ENCODE measurements at places on chromosomes 7 and 10. TPM values are rescaled to one million over a fixed set of nuclear protein-coding genes. Genes with fewer than 3 reads are reported as not detected.

DNA sequence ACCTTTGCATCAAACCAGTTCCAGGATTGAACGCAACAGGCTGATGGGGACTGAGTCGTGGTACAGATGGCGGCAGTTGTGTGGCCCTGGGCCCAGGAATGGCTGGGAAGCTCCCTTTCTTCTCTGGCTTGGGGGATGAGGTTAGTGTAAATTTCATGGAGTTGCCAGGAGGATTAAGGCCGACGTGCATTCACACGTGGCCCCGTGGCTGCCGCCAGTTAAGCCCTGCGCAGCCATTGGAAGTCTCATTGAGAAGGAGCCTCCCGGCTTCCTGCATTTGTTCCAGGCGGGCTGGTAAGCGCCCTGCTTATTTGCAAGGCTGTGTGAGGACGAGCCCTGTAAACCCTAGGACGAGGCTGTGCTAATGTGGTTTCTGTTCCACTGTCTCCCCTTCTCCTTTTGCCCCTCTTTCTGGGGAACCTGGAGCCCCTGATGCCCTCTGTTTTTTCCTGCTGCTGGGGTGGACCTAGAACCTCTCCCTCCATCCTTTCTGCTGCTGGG, 174.7 kb upstream of the TNRC18 start:
- no peak for DNase-seq

DNA sequence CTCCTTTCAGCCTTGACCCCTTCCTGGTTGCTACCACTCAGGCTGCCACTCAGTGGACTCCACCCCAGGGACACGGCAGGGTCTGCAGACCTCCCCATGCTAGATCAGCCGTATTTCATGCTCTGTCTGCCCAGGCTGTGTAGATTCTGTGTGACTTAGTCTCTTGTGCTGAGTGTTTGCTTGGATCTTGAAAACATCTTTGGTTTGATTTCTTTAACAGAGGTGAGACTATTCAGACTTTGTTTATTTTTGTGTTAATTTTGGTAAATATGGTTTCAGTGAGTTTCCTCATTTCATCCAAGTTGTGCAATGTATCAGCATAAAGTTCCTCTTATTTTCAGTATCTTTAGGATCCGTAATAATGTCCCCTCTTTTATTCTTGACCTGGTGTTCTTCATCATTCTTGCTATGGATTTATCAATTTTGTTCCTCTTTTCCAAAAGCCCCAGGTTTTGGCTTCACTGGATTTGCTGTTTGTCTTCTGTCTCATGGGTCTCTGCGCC, 21.2 kb upstream of the PWWP2B start:
- no peak for DNase-seq

DNA sequence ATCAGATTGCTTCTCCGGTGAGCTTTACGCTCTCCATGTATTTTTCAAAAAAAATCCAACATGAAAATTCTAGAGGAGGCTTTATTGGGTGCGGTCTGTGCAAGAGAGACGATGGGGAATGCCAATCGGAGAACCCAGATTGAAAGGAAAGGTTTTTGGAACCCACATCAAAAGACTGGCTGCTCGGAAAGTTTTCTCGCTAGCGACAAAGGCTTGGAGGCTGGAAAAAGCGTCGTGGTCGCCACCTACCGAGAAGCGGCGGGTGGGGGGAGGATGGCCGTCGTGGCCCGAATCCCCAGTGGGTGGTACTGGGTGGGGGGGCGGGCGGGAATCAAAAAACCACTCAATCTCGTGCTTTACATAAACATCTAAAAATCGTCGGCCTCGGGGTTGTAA, 1.1 kb upstream of the GTF2I start:
- peak; percentile 22 for DNase-seq

DNA sequence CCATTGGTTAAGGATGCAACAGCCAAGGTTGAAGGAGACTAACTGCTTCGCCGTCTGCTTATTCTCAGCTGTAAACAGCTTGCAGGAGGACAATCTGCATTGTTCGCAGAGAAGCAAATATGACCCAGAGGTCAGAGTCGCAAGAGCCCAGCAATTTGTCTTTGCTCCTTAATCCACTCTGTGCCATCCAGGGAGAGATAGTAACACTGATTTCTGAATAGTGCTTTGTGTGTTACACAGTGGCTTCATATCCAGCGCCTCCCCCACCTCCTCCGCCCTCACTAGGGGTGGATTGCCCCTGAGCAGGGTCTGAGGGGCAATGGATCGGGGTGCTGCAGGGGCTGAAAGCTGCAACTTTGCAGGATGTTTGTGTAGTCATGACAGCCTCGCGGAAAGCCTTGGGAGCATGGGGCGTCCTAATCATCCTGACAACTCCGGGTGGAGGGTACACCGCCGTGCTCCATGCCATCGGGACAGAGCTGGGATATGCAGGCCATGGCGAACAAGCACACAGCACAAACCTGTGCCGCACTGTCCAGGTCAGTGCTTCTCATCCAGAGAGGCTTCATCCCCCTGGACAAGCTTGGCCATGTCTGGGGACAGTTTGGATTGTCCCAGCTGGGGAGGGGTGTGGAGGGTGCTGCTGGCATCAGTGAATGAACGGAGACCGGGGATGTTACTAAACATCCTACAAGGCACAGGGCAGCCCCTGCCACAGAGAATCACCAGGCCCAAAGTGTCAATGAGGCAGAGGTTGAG, 103.1 kb upstream of the INSIG1 start:
- no peak for DNase-seq

GRCh38 chr10:19310066-19310465, 261.5 kb downstream of the MALRD1 start:
- DNase-seq, result no peak

GRID2IP gene
- total RNA-seq, result not detected

DNA sequence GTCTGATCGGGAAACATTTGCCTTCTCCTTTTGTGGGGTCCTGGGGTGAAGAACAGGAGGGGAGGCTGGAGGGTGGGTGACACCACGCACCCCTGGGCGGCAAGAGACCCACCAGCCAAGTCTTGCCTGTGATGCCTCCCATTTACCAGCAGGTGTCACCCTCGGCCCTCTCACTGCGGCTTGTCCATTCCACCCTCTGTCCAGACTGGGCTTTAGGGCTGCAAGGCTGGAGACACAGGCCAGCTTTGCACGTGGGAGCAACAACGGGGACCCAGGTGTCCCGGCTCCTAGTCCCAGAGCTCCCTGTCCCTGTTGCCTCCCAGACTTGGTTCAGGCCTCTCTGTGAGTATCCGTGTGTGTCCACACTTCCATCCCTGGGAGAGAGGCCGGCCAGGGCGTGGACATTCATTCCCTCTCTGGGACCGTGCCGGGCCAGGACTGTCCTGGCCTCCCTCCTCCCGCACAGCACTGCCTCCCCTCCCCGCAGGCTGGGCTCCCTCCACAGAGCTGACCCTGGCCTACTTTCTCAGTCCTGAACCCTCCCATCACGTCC, 36.2 kb upstream of the GTF2IRD1 start:
- peak; percentile 17 for DNase-seq

DNA sequence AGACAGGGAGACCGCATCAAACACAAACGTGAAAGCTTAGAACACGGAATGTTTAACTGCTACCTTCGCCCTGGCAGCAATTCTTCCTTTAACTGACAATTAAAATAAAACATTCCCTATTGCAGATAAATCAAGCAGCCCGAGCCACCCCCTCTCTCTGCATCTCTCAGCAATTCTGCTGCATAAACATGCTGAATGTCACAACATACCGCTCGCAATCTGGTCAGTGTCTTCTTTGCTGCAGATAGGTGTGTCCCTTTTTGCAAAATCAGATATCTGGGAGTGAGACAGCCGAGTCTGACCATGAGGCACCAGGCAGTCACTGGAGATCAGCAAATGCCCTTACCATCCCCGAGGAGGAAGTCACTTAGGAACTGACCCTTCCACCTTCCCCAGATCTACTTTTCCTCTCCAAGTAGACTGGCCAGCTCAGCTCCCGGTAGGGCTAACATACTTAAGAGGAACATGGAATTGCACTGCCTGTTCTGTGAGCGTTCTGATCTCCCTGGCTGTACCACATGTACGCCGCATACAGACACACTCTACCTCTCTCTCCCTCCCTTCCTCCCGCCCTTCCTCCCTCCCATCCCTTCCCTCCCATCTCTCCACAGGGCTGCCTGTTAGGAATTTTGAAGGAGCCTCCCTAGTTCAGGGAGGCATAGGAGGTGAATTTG, at the start of gene FRMD4A:
TSS of gene FRMD4A (minus strand) at position 537 of the 674 bp plus-strand sequence.
- no peak for DNase-seq

MNX1 gene
- total RNA-seq, result 0.32 TPM

DNA sequence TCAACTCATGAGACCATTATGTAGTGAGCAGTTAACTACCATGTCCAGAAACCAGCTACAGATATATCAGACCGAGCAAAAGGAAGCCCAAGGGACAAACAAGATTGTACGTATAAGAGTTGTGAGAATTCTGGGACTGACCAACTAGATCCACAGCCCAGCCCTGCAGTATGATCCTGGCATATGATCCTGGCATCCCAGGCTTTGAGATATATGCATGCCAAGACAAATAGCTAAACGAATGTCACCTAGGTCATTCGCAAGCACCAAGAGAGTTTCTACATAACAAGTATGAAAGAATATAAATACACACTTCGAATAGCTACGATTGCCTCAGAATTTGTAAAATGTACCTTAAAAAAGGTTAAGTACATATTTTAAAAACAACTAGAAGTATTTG, 56.4 kb upstream of the PMPCB start:
- DNase-seq, result no peak

DNA sequence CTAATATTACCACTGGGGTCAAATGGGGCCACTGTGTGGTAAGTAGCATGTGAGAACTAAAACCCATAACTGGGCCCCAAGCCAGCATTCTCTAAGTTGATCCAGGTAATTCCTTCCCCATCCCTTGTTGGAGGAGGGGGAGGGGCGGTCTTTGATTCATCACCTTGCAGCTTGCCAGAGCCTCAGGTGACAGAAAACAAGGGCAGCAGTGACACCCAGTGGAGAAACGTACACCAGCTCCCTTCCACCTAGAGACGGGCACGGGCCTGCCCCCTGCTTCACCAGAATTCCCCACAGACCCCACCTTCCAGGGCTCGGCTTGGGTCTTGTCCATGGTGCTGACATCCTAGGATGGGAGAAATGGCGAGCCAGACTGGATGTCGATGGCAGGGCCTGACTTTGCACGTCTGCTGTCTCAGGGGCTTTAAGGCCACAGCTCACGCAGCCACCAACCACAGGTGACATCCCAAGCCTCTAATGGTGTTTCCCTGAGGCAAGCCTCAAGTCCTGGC, 102.0 kb downstream of the STRA8 start:
- peak; percentile 8 for DNase-seq

DNA sequence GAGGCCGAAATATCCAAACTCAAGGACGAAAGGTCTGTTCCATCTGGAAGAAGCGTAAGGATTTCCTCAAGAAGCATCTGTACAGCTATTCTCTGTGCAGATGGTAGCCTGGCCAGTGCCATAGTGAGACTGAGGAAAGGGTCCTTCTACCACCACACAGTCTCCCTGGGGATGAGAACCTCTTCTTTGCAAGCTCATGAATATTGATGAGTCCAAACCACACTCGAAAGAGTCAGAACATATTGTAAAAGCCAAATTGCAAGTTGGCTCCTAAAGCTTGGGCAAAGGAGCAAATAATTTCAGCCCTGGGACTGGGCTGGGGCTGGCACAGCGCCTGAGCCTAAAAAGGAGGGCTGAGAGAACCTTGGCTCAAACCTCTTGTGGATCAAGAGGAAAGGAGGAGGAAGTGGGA, 66.1 kb upstream of the PIP4K2A start:
- no peak for DNase-seq

ZNF425 gene
- total RNA-seq, result 1.9 TPM

GRCh38 chr10:112678581-112678980, 231.6 kb downstream of the VTI1A start:
- no peak for DNase-seq

DNA sequence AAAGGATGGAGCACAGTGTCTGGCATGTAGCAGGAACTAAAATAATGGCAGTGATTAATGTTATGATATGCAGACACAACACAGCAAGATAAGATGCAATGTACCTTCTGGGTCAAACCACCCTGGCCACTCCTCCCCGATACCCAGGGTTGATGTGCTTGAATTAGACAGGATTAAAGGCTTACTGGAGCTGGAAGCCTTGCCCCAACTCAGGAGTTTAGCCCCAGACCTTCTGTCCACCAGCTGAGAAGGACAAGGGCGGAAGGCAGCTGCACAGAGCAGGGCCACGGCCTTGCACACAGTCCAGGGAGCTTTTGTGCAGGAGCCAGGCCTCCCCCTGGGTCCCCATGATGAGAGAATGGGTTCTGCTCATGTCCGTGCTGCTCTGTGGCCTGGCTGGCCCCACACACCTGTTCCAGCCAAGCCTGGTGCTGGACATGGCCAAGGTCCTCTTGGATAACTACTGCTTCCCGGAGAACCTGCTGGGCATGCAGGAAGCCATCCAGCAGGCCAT, at the start of gene RBP3:
TSS of gene RBP3 (plus strand) at position 226 of the 514 bp plus-strand sequence. CDS start at position 348, 122 bp downstream.
- no peak for DNase-seq

DNA sequence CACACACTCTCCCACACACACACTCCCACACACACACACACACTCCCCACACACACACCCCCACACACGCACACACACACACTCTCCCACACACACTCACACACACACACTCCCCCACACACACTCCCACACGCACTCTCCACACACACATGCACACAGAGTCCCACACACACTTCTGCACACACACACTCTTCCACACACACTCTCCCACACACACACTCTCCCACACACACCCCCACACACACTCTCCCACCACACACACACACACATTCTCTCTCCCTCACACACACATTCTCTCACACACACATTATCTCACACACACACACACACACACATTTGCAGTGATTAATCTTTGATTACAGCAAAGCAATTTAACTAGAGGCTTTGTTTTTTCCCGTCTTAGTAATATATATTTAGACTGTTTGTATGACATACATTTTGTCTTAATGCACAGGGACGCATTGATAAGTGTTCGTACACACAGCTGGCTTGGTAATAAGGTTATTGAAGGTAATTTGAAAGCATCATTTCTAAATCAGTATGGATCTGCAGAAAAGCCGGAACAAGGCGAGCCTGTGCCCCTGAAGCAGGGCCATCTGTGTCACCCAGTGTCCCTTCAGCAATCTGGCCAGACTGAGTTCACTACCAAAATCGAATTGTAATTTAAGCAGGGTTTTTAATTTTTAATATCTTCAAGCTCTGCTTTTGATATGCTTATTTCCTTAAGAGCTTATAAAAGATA, 69.9 kb upstream of the SH2B2 start:
- DNase-seq, result no peak

DGKI gene
- total RNA-seq, result 0.12 TPM

IDI2 gene
- not detected for total RNA-seq

PPP1R9A gene
- 3.1 TPM for total RNA-seq

GRCh38 chr10:73576178-73576889, 14.8 kb downstream of the USP54 start:
- DNase-seq, result peak; percentile 40

DNA sequence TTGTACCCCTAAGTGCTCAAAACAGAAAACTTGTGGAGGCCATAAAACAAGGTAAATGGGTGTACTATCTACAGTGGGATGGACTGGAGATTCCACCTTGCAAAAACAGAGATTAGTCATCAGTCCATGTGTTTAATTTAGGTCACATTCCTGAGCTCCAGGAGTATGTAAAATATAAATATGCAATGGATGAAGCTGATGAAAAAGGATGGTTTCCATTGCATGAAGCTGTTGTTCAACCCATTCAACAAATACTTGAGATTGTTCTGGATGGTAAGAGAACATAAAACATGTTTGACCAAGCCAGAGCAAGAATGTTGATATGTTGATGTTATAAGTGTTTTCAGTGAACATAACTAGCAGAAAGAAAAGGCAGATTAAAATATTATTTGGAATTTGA, 14.6 kb downstream of the ASB15 start:
- no peak for DNase-seq

GRCh38 chr7:4170997-4171786, 510.9 kb upstream of the FOXK1 start:
- DNase-seq, result no peak

NRG3 gene
- not detected for total RNA-seq
